ENCODE measurements at places on chromosomes 6 and 20.

DNA sequence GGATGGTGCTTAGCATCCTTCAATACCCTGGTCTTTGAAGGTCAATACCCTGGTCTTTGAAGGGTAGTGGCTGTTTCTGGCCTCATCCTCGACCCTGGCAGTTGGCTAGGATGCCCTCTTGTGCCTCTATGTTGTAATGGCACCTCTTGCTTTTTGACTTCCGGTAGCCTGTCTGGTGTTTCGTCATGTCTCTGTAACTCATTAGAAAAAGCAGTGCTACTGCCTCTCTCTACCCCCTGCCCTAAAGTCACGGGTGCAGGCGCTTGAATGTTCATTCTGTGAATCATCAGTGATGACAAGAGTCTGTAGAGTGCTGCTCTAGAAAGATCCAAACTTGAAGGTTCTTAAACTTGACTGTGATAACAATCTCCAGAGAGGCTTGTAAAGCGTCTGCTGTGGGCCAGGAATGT is 28.3 kb downstream of the RSPO4 start:
- no peak for DNase-seq

- DNase-seq: no peak
Measured at GRCh38 chr6:130128326-130128725, 94.4 kb downstream of the SAMD3 start.

DNA sequence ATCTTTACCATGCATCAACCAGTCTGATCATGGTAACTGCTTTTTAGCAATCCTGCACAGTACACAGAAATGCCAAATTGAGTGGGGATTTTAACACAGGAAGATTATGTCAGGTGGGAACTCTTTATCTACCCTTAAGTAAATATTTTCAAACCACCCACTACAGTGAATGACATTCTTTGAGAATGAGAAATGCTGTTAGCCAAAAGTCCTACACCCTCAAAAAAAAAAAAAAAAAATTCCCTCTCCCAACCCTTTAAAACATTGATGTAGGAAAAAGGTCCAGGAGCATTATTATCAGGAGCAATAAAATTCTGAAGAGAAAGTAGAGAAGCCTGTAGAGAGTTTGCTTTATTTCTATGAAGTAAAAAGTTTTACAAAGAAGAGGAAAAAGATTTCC is 307.2 kb upstream of the THEMIS start:
- no peak for DNase-seq

DNA sequence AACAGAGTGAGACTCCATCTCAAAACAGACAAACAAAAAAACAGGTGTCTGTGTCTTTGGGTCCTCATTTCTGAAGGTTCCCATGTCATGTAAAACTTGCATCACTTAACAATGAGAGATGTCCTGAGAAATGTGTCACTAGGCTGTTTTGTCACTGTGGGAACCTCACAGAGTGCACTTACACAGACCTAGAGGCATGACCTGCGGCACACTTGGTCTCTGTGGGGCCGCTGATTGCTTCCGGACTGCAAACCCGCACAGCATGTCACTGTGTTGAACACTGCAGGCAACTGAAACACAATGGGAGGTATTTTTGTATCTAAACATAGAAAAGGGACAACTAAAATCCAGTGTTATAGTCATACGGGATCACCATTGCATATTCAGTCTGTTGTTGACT is 42.3 kb upstream of the TMEM181 start:
- no peak for DNase-seq

DNA sequence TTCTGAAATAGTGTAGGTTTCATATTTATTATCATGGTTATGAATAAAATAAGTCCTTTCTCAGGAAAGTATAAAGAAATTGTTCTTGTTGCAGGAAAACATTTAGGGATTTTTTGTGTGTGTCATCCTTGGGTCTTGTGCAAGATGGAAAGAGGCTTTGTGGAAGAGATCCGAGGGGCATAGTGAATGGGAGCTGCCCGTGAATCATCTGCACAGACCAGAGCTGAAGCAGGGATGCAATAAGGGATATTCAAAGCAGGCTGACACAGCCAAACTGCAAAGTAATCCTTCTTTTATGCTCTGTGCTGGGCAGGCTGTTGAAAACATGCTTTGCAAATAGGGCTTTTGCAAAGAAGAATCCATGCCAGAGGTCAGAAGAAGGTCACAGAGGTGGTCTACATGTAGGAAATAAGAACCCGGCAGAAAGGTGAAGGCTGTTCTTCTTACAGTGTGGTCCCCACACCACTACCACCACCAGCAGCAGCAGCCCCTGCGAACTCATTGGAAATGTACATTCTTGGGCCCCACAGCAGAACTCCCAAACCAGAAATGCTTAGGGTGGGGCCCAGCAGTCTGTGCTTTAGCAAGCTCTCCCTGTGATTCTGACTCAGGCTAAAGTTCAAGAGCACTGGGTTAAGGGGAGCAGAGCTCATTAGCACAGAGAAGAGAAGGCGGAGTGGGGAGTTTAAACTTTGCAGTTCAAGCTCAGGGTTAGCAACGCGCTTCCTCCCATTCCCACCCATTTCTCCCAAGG is 237.6 kb downstream of the QKI start:
- DNase-seq: no peak

GRCh38 chr20:50308513-50309279 is 118.1 kb downstream of the CEBPB start:
- DNase-seq: peak; percentile 96

GRCh38 chr6:155959898-155960495 is 504.4 kb upstream of the NOX3 start:
- no peak for DNase-seq

All from hepatic stellate cell (primary cell).